ENCODE measurements at places on chromosomes 2 and 18. TPM values are rescaled to one million over a fixed set of nuclear protein-coding genes. Genes with fewer than 3 reads are reported as not detected.

TMEM182 gene
- total RNA-seq, result 4.3 TPM

ITGB6 gene
- total RNA-seq, result not detected

RPL37A gene
- total RNA-seq, result 959 TPM

CRYBA2 gene
- total RNA-seq, result not detected

GCC2 gene
- total RNA-seq, result 12.4 TPM

TGFA gene
- total RNA-seq, result not detected

REL gene
- 0.86 TPM for total RNA-seq

C2orf66 gene
- total RNA-seq, result not detected

EDAR gene
- total RNA-seq, result not detected

LYG1 gene
- total RNA-seq, result 1.1 TPM

Measured in myometrial cell (primary cell).